ENCODE measurements at places on chromosomes 4 and X.

DNA sequence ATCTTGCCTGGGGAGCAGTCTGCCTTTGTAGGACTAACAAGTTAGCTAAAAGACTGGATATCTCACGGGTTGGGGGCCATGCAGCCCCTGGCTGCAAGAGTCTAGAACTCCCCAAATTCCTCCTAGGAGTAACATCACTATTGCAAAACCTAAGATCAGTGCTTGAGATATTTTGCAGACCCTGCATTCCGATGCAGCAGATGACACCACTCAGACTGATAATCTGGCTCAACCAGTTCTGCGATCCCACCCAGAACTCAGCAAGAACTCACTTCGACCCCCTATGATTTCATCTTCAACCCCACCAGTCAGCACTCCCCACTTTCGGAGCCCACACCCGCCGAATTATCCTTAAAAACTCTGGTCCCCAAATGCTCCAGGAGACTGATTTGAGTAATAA is 834.0 kb downstream of the C4orf33 start:
- DNase-seq = no peak

- DNase-seq = no peak
These were observed 867.6 kb downstream of the FAT4 start for GRCh38 chr4:126182336-126182735.

- no peak for DNase-seq
These were observed 79.4 kb downstream of the FAT1 start for GRCh38 chr4:186644311-186644638.

- DNase-seq = no peak
These were observed 43.1 kb upstream of the CYP2U1 start for GRCh38 chr4:107888237-107888636.

GRCh38 chr4:150130933-150131332 is 52.7 kb downstream of the DCLK2 start:
- no peak for DNase-seq

DNA sequence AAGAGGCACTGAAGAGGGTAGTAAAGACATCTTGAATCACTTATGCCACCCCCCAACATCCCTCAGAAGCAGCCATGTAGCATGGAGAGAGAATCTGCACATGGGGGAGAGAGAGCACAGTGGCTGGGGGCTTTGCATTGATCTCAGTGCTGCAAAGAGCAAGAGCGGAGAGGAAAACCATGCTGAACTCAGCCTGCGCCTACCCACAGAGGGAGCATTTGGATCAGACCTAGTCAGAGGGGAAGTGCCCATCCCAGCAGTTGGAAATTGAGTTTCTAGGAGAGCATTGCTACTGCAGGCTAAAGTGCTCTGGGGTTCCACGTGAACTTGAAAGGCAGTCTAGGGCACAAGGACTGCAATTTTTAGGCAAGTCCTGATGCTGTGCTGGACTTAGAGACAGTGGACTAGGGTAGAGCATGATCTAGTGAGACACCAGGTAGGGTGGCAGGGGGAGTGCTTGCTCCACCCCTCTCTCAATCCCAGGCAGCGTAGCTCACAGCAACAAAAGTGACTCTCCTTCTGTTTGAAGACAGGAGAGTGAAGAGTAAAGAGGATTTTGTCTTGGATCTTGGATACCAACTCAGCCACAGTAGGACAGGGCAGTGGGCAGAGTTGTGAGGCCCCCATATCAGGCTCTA is 9.0 kb upstream of the PROM1 start:
- DNase-seq = no peak

- no peak for DNase-seq
These were observed 7.4 kb upstream of the CAMK2D start for GRCh38 chr4:113768952-113769351.

GRCh38 chrX:119067023-119067739 is 5.6 kb upstream of the CT47C1 start:
- peak; percentile 15 for DNase-seq

DNA sequence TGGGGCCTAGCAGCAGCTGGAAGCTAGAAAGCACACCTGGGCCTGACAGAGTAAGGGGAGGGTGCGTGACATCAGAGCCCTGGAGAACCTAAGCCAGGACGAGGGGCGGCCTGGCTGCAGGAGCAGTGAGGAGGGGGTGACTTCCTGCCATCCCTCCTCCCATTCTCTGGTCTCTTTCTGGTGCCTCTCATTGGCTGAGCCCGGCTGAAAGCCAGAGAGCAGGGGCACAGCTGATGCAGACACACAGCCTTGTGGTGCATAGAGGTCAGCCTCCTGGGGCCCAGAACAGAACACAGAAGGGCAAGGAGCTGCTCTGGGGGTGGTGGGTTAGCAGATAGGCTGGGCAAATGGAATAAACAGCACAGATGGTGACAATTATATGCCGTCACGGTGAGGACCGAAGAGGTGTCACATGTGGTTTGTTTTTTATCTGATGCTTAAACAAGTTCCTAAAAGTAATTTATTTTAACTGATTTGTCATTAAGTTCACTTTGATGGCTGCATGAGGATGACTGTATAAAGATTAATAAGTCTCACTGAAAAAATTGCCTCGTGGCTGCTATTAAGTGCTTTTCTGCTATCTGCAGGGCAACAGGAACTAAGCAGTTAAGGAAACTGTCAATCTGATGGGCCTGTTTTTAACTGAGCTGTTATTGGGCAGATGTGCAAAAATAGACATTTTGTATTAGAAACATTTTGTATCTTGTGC is 102.0 kb downstream of the FNIP2 start:
- DNase-seq = no peak
